ENCODE measurements at places on chromosomes 3 and 15.
A peak's percentile ranks its signal among the peaks of the same experiment; 100 is the strongest.

GRCh38 chr3:157240408-157240807 lies 80.5 kb upstream of the CCNL1 start:
- DNase-seq = no peak

- no peak for DNase-seq
Measured at GRCh38 chr15:51307811-51308210, 30.6 kb downstream of the CYP19A1 start.

DNA sequence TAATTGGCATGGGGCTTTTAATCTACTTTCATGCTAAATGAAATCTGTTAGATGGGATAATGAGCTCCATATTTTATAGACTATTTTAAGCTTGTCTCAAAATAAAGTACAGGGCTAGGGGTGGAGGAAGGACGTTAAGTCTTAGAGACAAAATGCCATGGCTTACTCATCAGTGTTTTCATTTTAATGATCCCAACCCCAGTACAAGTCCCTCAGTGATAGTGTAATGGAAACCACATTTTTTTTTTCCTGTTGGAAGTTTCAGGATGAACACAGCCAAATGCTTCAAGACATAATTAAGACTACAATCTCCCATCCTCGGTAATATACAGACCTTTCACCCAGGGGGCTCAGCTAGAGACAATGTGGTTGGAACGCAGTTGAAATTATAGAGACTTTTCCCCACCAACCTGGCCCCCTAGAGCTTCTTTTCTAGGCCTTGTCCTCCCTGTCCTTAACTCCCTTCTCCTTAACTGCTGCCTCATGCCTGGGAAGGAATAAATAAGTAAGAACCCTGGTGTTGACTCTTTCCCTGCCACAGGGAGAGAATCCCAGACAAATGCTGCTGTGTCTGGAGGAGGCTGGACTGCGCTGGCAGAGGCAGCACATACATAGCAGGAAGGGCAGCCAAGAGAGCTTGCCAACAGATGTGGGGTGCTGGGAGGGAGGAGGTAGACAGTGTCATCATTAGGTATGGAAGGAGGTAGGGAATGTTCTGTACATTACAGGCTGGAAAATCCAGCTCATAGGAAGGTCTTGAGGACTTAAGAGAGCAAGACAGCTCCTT lies 115.4 kb upstream of the ROPN1 start:
- no peak for DNase-seq

- DNase-seq = no peak
Measured at GRCh38 chr3:136276049-136276755, 26.1 kb downstream of the PCCB start.

DNA sequence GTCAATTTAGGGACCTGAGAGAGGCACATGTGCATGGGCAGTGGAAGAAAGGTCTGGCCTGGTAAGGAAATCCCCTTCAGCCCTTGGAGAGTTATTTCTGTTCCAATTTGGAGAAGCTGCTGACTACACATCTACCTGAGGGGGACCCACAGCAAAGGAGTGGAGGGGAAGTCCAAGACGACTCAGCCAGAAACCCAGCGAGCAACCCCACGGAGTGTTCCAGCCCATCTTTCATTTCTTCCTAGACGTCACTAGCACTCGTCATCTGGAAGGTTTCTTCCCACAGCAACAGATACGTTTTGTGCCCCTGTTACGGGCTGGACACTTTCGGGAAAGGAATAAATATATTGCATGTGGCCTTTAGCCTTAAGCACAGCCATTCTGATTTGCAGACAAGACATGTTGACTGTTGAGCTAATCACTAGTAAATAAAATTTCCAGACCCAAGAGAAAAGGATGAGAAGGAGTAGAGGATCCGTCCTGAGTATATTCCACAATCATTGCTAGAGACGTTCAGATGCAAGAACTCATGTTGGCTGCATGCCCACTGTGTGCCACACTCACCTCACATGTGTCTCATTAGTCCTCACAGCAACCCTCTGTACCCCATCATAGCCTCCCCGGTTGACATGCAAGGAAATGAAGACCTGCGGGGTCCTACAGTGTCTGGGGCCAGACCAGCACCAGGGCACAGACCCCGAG lies 7.8 kb upstream of the FAM174B start:
- DNase-seq = no peak

- no peak for DNase-seq
Measured at GRCh38 chr3:163018664-163019063, 1522.1 kb downstream of the OTOL1 start.

- no peak for DNase-seq
Measured at GRCh38 chr3:186640473-186640818, 247 bp downstream of the FETUB start.

- no peak for DNase-seq
Measured at GRCh38 chr3:55156851-55157650, 229.2 kb upstream of the LRTM1 start.

- DNase-seq = no peak
Measured at GRCh38 chr3:48431224-48432029, 1.5 kb upstream of the PLXNB1 start.

GRCh38 chr15:70509282-70509662 lies 254.1 kb downstream of the UACA start:
- no peak for DNase-seq

DNA sequence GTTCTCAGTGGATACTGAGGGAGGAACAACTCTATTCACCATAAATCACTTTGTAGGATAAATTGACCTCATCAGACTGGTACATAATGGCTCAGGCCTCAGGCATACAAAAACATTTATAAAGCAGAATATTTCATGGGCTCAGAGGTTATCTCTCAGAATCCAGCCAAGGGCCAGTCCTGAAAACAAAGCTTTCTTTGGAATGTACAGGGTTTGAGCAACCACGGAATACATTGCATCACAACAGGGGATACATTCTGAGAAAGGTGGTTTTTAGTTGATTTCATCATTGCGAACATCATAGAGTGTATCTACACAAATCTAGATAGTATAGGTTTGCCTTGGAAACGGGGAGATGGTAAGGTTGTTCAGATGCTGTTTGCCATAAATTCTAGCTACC lies 33.4 kb upstream of the CTDSPL2 start:
- DNase-seq = no peak

DNA sequence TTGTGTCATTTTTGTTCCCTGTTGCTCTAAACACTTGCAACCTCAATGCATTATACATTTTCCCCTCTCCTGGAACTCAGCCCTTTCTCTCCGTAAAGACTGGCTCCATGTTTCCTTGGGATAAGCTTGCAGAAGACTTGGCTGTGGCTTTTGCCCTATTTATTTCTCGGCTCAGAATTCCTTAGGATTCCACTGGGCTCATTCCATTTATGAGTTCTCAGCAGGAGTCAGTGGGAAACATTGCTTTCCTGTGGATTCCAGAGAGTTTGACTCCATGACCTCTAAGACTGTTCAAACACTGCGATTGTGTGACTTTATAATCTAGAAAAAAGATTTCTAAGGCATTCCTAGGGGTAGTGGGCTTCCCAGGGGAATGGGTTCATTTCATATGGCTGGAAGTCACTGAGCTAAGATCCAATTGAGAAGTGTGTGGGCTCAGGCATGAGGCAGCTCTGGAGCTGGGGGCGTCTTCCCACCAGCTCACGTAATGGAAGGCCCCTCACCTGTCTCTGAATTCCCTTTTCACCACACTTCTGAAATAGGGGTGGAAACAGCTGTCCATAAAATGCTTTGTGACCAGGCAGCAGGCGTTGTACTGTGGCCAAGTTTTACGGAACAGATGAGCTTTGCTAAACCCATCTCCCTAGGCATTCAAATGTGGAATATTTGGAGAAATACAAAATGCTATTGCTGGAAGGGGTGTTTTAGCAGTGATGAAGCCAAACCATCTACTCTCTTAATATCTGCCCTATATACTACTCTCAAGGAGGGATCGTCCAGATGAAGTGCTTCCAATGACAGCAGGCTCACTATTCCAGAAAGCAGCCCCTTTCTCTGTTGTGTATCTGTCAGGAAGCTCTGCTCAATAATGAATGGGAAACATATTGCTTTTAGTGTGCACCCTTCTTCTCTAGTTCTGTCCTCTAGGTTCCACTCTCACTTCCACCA lies 91.8 kb upstream of the BCL6 start:
- DNase-seq = no peak

DNA sequence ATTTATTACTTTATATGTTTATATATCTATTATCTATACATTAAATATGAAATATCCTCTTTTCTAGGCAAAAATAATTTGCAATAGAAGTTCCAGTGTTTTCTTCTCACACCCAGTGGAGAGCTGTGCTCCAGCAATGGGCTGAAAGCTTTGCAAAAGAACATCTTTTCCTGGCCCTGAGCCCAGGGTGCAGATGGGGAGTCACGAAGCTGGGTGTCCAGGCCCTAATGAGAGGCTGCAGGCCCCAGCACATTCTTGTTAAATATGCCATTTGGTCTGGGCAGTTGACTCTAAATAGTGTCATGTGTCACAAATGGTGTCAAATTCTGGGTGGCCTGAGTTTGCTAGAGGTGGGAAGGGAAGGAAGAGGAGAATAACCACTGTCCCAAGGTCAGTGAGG lies 5.7 kb downstream of the NTRK3 start:
- DNase-seq = no peak

DNA sequence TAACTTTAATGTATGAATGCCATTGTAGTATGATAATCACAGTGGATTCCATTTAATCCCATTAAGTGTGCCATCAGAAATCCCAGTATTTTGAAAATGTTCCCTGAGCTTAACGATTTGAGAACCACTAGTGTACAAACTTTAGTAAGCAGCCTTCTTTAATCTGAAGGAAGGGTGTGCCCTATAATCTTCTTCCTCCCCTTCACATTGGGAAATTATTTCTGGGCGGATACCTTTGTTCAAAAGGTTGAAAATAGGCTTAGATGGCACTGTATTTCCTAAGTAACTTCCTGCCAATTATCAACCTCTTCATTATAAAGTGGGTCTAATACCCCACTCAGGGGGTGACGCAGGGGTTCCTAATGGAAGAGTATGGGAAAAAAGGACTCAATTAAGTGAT lies 62.4 kb downstream of the GTPBP8 start:
- no peak for DNase-seq

DNA sequence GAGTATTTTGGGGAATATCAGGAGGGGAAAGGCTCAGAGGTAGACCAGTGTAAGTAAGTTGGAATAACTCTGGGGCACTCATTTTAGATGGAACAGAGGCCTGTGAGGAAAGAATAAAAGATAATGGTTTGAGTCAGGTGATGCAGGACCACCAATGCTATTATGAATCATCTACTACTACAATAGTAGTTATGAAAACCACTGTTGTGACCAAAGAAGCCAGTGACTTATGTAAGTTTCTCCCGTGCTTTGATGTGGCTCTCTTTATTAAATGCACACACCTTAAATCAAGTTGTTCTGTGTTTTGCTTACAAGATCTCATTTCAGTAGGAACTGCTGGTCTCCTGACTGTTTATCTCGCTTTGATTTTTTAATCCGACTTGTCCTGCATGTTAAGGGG lies 13.1 kb upstream of the GUCA1C start:
- DNase-seq = no peak

DNA sequence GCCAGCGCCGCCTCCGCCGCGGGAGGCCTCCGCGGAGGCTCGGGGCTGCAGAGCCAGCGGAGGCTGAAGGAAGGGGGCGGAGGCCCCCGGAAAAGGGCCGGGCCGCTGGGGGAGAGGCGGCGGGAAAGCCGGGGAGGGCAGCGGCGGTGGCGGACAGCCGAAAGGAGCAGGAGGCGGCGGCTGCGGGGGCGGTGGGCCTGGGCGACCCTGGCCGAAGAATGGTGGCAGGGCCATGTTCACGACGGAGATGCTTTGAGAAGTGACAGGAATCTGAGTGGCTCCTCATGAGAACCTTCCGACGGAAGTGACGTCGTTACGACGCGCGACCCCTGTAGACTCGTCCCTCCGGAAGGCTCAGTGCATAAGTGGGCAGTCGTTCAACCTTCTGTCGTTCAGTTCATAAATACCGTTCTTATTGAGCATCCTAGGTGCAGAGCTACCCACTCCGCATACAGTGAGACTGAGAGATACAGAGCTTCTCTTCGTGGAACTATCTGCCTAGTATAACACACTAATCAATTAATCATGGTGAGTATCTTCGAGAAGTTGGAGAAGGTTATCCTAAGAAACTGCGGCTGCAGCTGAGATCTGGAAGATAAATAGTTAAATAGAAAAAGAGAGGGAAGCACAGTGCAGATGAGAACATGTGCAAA lies at the start of gene PDCD7:
Gene PDCD7 (minus strand): TSS at position 261 of the 653 bp plus-strand sequence. CDS start 27 bp downstream, at position 234.
- peak; percentile 55 for DNase-seq

Measured in stimulated activated CD8-positive, alpha-beta memory T cell treated with anti-CD3 and anti-CD28 coated beads, Interleukin-15, amount 100 ng/mL, for 24 hours (primary cell).